ENCODE measurements at places on chromosomes 2 and 18.

DNA sequence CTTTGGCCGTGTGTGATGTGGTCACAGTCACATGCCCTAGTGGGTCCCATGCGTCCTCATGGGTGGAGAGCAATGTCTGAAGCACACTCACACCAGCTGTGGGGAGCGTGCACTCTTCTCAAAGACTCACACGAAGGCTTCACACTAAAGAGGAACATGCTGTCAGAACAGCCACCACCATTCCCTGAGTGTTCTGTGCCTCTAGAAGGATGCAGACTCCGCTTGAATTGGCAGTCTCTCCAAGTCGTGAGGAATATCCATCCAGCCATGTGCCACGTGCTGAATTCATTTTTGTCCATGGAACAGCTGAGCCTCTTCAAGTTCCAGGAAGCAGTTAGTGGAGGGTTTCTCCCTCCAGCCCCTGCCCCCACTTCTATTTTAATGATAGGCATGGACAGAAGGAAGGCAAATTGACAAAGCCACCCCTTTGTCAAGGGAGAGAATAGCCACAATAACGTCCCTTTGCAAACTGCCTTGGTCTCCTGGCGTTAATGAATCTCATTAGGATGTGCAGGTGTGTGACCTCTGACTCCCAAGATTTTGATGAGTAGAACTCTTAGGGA is 464.3 kb upstream of the ID2 start:
- no peak for DNase-seq

DNA sequence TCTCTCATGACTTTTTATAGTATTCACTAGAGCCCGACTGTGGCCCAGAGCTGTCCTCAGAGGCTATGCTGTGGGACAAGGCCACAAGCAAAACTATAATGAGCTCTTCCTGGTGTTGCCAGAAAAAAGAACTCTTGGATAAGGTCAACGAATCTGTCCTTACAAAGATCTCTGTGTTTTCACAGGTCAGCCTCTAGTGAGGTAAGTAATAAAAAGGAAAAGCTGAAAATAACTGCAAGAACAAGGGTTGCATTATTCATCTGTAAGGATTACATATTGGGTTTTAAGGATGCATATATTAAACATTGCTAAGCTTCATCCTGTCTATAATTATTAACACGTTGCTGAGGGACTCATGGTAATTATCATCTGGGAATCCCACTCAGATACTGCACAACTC is 62.8 kb upstream of the ATL2 start:
- DNase-seq, result no peak

GRCh38 chr2:101556033-101556459 is 81.1 kb upstream of the RFX8 start:
- DNase-seq, result no peak

DNA sequence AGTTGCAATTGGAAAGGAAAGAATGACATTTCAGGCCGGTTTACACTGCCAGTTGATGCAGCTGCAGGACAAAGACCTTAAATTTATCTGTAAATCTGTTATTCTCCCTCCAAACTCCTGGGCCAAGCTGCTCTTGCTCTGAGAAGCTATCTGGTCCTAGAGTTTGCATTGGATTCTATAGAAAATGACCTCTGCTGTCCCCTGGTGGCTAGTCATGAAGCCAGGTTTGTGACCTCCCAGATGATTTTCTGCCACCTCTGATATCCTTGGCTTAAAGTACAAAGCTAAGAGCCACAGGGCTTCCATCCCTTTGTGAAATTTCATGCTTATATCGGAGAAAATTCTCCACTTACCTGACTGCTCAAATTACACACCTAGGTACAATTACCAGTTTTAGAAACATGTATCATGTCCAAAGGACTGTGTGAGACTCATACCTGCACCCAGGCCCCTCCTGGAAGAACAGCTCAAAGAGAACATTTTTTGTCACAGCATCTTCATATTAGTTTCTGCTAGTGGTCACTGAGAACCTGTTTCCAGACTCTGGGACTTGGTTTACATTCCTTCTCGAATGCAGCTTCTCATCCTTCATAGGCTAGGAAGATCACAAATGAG is 28.9 kb upstream of the IER3IP1 start:
- DNase-seq, result peak; percentile 60

DNA sequence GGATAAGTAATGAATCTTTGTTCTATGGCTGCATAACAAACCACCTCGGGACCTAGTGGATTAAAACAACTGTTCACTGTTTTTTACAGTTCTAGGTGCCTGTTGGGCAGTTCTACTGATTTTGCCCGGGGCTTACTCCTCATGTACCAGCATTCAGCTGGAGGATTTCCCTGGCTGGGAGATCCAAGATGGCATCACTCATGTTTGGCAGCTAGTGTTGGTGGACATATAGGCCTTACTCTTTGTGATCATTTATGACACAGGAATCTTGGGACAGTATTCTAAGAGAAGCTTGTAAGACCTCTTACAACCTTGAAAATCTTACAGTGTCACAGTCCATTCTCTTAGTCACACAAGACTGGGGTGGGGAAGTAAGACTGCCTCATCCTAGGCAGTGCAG is 4.6 kb downstream of the MARCHF7 start:
- no peak for DNase-seq

DNA sequence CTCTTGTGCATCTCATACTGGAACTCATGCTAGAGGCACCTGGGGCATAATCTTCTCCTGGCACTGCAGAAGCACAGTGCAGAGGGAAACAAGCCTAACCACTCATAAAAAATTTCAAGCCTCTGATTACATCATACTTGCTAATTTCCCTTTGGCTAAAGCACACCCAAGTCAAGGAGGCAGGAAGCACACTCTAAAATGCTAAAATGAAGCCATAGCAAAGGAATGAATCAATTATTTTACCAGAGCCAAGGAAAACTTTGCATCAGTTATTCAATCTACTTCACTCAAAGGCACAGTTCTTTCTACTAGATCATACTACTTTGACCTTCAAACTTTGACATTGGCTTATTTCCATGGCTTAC is 79.6 kb upstream of the SPOPL start:
- peak; percentile 76 for DNase-seq

GRCh38 chr2:111227716-111228141 is 107.0 kb downstream of the BCL2L11 start:
- DNase-seq, result peak; percentile 89

DNA sequence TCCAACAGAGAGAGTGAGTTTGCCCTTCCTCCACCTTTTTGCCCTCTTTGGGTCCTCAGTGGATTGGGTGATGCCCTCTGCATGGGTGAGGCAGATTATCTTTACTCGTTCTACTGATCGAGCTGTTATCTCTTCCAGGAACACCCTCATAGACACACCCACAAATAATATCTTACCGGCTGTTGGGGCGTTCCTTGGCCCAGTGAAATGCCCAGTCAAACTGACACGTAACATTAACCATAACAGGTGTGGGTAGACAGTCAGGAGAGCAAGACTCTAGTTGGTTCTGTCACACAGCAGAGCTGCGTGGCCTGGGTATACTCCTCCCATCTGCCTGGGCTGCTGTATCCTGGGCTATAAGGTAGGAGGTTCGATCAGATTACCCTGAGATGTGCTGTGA is 144.1 kb downstream of the AGAP1 start:
- DNase-seq, result no peak

GRCh38 chr2:44392338-44392943 is 30.7 kb downstream of the CAMKMT start:
- peak; percentile 56 for DNase-seq

- no peak for DNase-seq
These were observed 17.3 kb upstream of the RHOB start for GRCh38 chr2:20429528-20429927.

GRCh38 chr2:134718023-134718816 is 580 bp downstream of the TMEM163 start:
- peak; percentile 2 for DNase-seq

- DNase-seq, result no peak
These were observed 1138.0 kb upstream of the FAM98A start for GRCh38 chr2:34737146-34737545.

- DNase-seq, result no peak
These were observed 73.4 kb downstream of the ROCK1 start for GRCh38 chr18:21038201-21038600.

DNA sequence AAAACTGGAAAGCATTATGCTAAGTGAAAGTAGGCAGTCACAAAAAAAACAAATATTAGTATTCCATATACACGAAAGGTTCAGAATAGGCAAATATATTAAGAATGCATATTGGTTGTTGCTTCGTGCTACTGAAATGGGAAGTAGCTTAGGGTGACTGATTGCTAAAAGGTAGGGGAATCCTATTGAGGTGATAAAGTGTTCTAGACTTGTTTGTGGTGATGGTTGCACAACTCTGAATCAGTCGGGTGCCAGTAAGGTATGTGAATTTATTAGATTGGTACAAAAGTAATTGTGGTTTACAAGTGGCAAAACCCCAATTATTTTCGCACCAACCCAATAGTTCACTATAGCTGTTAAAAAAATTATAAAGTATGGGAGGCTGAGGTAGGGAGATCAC is 20.7 kb downstream of the USP34 start:
- DNase-seq, result peak; percentile 42

- peak; percentile 24 for DNase-seq
These were observed 12.1 kb downstream of the GALNT14 start for GRCh38 chr2:31125918-31126695.

DNA sequence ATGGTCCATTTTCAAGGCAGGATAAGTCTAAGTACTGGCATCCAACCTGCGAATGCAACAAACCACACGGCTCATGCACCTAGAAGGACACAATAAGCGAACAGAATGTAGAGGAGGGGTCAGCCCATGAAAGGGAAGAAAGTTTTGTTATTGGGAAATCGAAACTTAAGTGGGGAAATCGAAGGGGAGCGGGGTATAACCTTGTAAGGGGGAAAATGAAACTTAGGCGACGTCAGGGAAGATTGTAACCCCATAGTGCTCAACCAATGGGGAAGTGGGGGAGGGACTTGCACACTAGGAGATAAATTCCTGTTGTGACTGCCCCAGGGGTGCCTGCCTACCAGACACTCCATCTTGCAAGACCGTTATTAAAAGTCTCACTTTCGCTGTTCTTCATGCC is 15.6 kb upstream of the OTOF start:
- DNase-seq, result no peak

- DNase-seq, result no peak
These were observed 931.9 kb upstream of the SLC39A10 start for GRCh38 chr2:194725169-194725568.

DNA sequence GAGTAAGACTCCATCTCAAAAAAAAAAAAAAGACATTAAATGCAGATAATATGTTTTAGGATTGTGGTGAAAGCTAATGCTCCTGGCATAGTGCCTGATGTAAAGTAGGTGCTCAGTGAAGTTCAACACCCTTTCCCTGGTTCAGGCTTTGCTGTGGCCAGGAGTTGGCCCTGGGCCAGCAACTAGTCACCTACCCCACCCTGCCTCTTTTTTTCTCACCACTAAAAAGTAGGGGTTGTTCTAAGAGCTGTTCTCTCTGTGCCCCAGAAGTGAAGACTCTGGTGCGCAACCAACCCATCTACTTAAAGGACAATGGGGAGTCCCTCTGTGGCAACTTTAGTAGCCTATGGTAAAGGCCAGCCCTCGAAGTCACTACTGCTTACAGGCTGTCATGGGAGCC is 75.9 kb downstream of the DNMT3A start:
- no peak for DNase-seq

- no peak for DNase-seq
These were observed 56.0 kb downstream of the LRPPRC start for GRCh38 chr2:43939695-43940256.

DNA sequence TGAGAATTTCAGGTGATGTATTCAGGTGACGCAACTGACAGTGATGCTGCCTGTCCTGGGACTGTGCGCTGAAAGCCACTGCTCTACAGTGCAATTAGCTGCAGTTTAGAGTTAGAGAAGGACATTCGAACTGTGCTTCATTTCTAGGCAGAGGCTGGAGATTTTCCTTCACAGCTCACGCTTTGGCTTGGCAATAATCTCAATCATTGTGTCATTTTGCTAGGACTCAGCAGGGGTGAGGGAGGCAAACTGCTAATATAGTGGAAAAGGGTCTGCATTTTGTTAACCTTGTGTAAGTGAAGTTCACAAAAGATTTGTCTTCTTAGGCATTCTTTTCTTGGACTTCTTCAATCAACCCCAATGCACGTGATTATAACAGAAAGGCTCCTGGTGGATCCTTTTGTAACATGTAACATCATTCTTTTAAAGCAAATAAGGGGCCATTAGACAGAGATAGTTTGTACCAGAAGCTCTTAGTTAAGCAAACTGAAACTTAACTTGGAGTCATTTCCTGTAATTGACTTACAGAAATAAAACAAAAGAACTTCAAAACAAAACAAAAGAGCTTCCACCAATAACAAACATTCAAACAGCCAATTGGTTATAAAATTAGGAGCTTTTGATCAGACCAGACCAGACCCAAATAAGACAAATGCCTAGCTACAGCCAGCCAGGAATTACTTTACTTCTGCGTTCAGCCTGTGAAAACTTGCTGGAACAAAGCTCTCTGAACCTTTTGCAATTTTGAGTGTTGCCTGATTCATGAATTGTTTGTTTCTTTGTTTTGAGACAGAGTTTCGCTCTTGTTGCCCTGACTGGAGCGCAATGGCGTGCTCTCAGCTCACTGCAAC is 1376.3 kb upstream of the CELF4 start:
- DNase-seq, result no peak

GRCh38 chr2:10272464-10272863 is 30.2 kb upstream of the HPCAL1 start:
- no peak for DNase-seq

DNA sequence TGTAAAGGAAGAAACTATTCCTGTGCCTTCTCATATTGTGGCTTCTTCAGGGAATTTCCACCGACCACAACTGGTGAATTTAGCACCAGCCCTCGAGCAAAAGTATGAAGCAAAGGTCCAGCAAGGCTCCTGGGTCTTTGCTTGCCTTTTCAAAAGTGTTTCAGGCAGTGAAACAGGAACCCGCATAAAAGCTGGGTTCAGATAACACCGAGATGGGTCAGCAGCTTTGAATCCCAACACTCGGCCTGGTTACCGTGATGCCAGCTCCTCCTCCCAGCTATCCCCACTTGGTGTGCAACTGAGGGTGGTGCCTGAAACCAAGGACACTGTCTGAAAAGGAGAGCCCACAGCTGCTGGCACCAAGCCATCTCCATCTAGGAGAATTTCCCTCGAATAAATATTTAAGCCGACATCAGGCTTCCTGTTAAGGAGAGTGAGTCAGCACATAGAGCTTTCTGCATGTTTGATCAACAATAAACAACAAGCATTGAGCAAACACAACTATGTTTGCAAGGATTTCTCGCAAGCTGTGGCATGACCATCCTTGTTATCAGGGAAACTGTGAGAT is 69.5 kb downstream of the ANTXR1 start:
- peak; percentile 94 for DNase-seq

GRCh38 chr2:196801674-196802261 is 2.3 kb upstream of the GTF3C3 start:
- no peak for DNase-seq

DNA sequence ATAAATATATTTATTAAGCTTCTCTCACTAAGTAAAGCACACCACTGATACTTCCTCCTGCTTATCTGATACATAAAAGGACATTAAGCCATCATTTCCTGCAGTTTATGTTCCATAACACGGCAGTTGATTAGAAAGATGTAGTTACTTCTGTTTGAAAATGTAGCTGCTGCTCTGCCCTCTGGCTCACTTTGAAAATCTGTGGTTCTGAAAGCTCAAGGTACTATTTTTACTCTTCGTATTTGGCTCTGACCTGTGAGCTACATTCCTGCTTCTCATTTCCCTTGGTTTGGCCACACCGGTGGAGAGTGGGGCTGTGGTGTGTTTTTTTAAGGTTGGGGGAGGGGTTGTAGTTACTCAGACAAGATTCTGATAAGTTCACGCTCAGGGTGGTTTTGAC is 12.8 kb upstream of the TTN start:
- DNase-seq, result peak; percentile 31

GRCh38 chr2:229713371-229714079 is 830 bp downstream of the DNER start:
- peak; percentile 37 for DNase-seq

Measured in choroid plexus epithelial cell (primary cell).